KG1 (cell line): ENCODE measurements at places on chromosomes 6 and 20.

DNA sequence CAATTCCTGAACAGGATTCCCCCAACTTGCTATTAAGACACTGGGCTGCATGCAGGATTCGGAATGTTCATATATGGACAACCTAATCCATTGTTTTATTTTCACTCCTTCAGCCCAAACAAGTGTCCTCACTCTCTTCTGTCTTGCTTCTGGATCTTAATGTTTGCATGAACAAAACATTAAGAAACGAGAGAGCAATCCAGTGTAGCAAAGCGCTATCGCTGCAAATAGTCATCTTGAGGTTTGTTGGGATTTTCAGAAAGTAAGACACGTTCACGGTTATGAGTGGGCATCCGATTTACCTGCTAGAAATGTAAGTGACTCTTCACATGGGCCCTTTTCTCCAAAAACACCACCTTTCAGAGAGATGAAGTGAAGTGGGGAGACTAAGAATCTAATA lies 156.4 kb downstream of the MBOAT1 start:
- DNase-seq, result no peak

DNA sequence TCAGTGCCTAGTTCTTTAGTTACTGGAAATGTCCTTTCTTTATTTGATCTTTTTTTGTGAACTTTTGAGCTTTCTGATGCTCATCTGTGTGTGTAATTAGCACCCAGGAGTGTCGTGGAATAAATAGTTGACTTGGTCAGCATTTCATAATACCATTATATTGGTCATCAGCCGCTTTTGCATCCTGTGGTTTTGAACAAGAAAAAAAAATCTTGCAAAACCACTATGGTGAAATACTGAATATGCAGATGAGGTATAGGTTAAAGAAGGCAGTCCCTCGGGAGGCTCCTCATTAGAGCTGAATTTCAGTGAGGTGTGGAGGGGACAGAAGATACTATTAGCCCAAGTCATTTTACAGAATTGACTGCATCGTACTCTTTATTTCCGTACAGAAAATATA lies 90.1 kb downstream of the FOXO3 start:
- DNase-seq, result no peak

DNA sequence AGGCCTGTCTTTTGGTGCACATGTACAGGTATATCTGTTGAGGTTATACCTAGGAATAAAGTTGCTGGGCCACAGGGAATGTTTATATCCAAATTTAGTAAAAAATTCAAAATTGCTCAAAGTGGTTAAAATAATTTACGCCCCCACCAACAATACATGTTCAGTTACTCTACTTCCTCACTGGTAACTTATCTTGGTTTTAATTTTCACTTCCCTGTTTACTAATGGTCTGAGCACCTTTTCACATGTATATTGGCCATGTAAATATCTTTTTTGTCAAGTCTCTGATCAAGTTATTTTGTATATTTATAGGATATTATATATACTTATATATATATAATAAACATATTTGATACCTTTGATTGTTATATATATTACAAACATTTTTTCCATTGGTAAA lies 9.7 kb downstream of the PDE7B start:
- DNase-seq, result no peak

GRCh38 chr6:43910149-43910637 lies 140.2 kb downstream of the VEGFA start:
- DNase-seq, result no peak

DNA sequence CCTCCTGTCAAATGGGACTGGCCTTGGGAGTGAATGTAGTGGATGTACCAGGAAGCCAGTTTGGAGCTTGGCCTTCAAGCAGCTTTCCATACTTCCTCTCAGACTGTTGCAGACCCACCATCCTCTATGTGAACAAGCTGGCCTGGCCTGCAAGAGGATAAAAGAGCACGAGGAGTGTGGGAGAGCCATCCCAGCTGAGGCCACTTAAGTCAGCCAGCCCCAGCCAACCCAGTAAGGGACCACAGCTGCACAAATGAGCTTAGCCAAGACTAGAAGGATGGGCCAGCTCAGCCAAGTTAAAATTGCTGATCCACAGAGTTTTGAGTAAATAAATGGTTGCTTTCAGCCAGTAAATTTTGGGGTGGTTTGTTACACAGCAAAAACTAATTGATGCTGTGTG lies 156.9 kb upstream of the SOX4 start:
- DNase-seq, result no peak

- no peak for DNase-seq
Observed at GRCh38 chr20:32966881-32967781, 37.1 kb downstream of the SUN5 start.

GRCh38 chr20:8373579-8373978 lies 241.5 kb downstream of the PLCB1 start:
- DNase-seq, result no peak
